ENCODE measurements at places on chromosomes 12 and 14.

DNA sequence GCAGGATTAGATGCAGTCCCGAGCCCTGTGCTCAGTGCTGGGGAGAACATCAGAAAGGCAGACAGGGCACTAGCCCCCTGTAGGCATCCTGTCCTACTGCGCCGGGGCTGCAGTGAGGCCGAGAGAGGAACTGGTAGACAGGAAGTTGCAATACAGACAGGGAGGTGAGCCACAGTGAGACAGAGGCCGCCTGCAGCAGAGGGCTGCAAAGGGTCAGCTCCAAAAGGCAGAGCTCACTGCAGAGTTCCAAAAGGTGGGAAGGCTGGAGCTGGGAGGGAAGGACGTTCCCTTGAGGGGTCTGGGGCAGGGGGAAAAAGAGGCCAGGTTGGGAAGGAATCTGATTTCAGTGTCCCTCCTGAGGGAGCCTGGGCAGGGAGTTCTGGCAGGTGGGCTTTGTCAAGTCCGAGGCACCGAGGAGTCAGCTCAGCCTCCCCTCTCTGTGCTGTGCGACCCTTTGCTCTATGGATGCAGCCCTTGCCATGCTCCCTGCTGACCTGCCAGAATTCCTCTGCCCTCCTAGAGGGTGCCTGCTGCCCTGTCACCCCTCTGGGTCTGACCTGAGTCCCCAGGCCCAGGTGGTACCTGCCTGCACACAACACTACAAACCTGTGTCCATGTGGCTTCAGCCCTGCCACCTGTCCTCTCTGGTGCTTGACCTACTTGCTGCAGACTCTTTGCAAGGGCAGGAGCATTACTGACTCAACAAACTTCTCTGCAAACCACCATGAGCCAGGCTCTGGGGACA, 63.5 kb downstream of the PRMT8 start:
- DNase-seq = peak; percentile 4
- H3K4me1 ChIP-seq = no peaks in the 10 kb centered on the region
- H3K27ac ChIP-seq = no peak overlapping the region

- H3K4me3 ChIP-seq = no peak overlapping the region
- no peak overlapping the region for H3K27ac ChIP-seq
- H3K36me3 ChIP-seq = no peaks in the 10 kb centered on the region
- no peak for DNase-seq
Observed at GRCh38 chr12:95115641-95116040, 42.2 kb upstream of the NR2C1 start.

- H3K27ac ChIP-seq = no peak overlapping the region
- H3K4me1 ChIP-seq = no peaks in the 10 kb centered on the region
- DNase-seq = no peak
Observed at GRCh38 chr12:90275088-90275487, 566.5 kb upstream of the ATP2B1 start.

DNA sequence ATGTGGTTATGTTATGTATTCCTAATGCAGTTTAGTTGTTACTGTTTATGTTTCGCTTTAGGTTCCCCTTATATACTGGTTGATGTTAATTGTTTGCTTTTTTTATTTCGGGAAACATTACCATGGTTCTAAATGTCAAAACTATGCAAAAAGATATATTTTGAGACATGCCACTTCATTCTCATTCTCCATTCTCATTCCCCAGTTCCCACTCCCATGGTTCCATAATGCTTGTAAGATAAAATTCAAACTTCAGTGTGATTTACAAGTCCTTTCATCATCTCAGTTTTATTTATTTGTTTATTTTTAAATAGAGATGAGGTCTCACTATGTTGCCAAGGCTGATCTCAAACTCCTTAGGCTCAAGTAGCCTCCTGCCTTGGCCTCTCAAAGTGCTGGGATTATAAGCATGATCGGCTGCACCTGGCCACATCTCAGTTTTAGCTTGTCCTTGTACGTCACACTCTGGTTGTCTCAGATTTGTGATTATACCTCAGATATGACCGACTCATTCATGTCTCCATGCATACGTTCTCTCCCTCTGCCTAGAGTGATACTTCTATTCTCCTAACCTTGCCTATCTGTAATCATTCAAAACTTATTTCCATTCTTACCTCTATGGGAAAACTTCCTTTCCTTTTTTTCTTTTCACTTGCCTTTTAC, 407.8 kb upstream of the RGS6 start:
- DNase-seq = no peak
- no peak overlapping the region for H3K4me3 ChIP-seq
- H3K36me3 ChIP-seq = no peaks in the 10 kb centered on the region
- H3K4me1 ChIP-seq = no peaks in the 10 kb centered on the region

GRCh38 chr14:92352158-92352985, 29.4 kb downstream of the SLC24A4 start:
- H3K27me3 ChIP-seq = no peaks in the 10 kb centered on the region
- no peak overlapping the region for H3K4me3 ChIP-seq

DNA sequence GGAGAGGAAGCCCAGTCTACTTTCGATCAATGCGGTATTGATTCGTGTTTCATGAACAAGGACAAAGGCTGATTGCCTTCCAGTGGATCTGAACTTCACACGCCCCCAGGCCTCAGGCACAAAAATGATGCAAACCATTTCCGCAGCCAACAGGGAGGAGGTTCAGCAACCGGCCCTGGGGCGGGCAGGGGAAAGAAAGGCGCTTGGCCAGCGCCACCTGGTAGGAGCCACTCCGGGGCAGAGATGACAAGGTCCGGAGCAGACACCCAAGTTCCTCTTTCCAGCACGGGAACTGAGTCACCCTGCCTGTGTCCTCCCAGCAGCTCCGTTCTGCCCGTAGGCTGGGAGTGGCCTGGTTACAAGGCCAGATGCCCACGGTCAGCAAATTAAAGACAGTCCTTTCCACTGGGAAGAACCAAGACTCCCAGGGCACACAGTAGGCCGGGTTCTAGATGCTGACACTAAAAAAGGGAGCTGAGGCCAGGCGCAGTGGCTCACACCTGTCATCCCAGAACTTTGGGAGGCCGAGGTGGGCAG, 136.3 kb downstream of the SCARB1 start:
- no peaks in the 10 kb centered on the region for H3K36me3 ChIP-seq
- DNase-seq = no peak
- no peak overlapping the region for H3K27ac ChIP-seq
- no peak overlapping the region for H3K4me3 ChIP-seq

GRCh38 chr14:62692490-62693106, 352.7 kb downstream of the KCNH5 start:
- no peaks in the 10 kb centered on the region for H3K27me3 ChIP-seq
- no peak for DNase-seq
- H3K27ac ChIP-seq = no peak overlapping the region
- no peak overlapping the region for H3K4me3 ChIP-seq

DNA sequence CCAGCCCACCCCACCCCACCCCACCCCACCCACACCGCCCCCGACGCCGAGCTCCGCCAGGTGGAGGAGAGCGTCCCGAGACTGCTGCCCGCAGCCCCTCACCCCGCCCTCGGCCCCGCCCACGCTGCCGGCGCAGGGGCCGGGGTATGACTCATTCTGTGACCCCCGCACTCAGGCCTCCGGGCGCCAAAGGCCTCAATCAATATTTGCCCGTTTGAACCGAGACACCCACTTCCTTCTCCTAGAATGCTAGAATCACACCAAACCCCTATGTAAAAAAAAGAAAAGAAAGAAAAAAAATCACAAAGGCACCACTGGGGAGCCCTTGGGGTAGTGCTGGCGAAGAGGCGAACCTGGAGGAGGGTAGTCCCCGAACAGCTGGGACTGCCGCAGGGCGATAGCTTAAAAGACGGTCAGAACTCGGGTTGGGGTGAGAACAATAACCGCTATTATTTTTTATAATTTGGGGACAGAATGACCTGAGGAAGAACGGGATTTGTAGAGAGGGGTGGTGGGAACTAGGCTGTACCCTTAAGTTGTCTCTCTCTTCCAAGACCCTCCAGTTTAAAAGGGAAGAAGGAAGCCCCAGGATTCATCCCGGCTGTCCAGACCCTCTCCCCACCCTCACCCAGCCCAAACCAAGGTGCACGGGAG, 894 bp downstream of the KRT8 start:
- no peak overlapping the region for H3K27ac ChIP-seq
- no peak for DNase-seq
- peak overlapping the region; percentile 68 for H3K4me3 ChIP-seq
- peaks cover 10% of the 10 kb centered on the region for H3K4me1 ChIP-seq

- H3K36me3 ChIP-seq = no peaks in the 10 kb centered on the region
- no peak overlapping the region for H3K27ac ChIP-seq
- H3K4me3 ChIP-seq = no peak overlapping the region
- H3K4me1 ChIP-seq = no peaks in the 10 kb centered on the region
- no peaks in the 10 kb centered on the region for H3K27me3 ChIP-seq
Observed at GRCh38 chr12:124765581-124766489, 97.8 kb downstream of the SCARB1 start.

DNA sequence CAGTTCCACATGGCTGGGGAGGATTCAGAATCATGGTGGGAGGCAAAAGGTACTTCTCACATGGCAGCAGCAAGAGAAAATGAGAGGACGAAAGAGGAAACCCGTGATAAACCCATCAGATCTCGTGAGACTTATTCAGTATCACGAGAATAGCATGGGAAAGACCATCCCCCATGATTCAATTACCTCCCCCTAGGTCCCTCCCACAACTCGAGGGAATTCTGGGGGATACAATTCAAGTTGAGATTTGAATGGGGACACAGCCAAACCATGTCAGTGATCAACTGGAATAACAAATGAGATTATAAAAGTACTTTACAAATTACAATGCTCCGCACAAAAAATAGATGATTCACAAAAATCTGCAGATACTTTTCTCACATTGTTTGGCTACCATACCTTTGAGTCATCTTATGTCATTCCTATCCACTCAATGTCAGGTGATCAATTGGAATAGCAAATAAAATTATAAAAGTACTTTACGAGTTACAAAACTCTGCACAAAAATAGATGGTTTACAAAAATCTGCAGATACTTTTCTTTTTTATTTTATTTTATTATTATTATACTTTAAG, 338.9 kb downstream of the C12orf50 start:
- no peaks in the 10 kb centered on the region for H3K36me3 ChIP-seq
- H3K4me1 ChIP-seq = no peaks in the 10 kb centered on the region
- H3K27me3 ChIP-seq = no peaks in the 10 kb centered on the region
- H3K4me3 ChIP-seq = no peak overlapping the region
- DNase-seq = no peak
- H3K27ac ChIP-seq = no peak overlapping the region

DNA sequence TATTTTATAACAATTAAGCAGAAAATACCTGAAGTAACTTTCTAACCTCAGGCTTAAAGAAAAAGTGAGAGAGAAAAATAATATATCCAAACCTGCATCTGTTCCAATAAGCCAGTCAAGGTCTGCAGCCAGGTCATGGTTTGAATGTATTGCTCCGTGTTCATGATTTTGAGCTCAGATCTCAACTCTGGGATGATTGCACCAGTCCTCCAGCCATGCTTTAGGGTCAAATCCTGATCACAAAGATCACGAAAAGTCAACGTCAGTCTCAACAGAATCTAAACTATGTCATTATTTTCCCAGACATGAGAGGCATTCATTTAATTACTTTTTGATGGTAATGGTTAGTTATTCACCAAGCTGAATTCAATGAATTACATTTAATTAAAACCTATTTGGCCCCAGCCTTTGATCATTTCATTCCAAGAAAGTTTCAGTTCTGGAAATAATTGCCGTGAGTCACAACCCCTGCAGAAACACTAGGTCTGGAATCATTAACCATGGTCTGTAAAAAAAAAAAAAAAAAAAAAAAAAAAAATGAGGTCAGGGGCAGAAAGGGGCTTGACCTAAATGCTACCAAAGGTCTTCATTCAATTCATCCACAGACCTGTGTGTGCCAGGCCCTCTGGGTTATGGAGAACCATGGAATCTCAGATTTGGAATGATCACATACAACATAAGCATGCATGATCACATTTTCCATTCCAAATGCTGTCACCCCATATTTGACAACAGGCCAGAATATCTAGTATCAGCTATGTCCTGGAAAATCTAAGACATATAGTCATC, 55.6 kb downstream of the NT5DC3 start:
- H3K36me3 ChIP-seq = peaks cover 9% of the 10 kb centered on the region
- H3K27me3 ChIP-seq = no peaks in the 10 kb centered on the region

DNA sequence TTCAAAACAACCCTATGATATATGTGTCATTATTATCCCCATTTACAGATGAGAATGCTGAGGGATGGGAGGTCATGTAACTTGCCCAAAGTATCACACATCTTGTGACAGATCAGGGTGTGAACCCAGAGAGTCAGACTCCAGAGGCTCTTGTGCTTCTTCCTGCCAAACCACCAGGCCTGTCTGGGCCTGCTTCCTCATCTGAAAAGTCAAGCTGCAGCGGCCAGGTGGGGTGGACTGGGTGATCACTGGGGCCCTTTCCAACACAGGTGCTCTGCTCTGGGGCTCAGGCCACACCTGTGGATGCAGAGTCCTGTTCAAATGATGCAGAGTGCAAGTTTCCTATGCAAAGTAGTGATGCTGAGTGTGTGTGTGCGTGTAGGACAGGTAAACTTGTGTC, 26.7 kb downstream of the TSPAN11 start:
- no peaks in the 10 kb centered on the region for H3K4me1 ChIP-seq
- H3K27me3 ChIP-seq = 0 out of 2 replicates have a peak, but pooled peaks cover 2% of the 10 kb centered on the region
- H3K27ac ChIP-seq = no peak overlapping the region
- no peaks in the 10 kb centered on the region for H3K36me3 ChIP-seq
- no peak overlapping the region for H3K4me3 ChIP-seq
- no peak for DNase-seq

DNA sequence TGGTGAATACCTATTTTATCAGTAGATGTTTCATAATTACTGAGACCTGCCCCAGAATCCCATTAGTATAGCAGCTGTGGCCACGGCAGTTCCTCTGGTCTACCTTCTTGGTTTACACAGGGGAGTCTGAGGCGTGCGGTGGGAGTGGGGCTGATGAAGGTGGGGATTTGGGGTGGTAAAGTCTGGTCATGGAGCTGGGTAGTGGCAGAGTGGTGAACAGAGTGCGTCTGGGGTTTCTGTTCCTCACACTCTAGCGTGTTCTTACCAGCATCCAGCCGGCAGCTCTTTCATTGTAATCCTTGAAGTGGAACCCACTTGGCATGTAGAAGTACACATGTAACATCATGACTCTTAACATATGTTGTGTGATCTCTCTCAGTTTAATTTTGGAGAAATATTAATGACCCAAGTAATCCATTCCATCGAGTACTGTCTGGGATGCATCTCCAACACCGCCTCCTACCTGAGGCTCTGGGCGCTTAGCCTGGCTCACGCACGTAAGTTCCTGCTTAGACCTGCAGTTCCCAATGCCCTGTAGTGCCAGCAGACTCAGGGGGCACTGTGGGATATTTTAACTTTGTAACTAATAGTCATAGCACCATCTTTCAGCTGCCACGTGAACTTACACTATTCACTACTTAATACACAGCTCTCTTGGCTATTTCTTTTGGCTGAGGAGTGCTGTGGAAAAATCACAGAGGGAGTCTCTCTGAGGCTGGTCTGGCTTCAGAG, 7.9 kb upstream of the DNAH10 start:
- DNase-seq = no peak
- no peaks in the 10 kb centered on the region for H3K27me3 ChIP-seq
- H3K4me3 ChIP-seq = no peak overlapping the region

- H3K4me3 ChIP-seq = peak overlapping the region; percentile 67
- no peaks in the 10 kb centered on the region for H3K36me3 ChIP-seq
- peaks cover 5% of the 10 kb centered on the region for H3K4me1 ChIP-seq
- no peaks in the 10 kb centered on the region for H3K27me3 ChIP-seq
- DNase-seq = no peak
Observed at GRCh38 chr12:109879351-109880042, 844 bp downstream of the GLTP start.
